Fibroblast of skin of right biceps (primary cell): ENCODE measurements at places on chromosomes 7 and 10.

GRCh38 chr7:131774419-131775220, 218.2 kb upstream of the PODXL start:
- DNase-seq = peak; percentile 0

- DNase-seq = no peak
Measured at GRCh38 chr10:133474665-133475424, 21.1 kb downstream of the SCART1 start.

- no peak for DNase-seq
Measured at GRCh38 chr10:130141878-130142277, 5.7 kb downstream of the GLRX3 start.

DNA sequence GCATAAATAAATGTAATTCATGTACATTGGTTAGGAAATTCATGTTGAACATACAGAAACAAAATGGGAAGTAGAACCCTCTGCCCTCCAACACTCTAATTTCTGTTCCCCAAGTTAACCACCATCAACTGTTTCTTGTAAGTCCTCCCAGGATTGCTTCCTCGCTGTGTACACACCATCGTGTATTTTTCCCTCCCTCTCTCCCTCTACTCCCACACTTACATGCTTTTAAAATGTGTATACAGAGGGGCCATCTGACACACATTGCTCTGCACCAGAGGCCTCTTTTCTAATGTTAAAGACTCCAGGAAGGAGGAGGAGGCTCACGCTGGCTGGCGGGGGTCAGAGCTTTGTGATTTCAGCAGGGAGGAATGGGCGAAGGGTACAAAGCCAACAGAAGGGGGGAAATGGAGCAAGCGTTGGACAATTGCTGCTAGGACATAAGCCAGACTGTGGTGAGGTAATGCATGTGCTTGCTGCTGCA, 1.9 kb upstream of the EPHA1 start:
- peak; percentile 62 for DNase-seq

GRCh38 chr10:91944880-91945630, 21.5 kb downstream of the BTAF1 start:
- peak; percentile 78 for DNase-seq

GRCh38 chr7:137932881-137933269, 69.0 kb downstream of the CREB3L2 start:
- DNase-seq = peak; percentile 82

GRCh38 chr10:119845656-119846055, 27.0 kb downstream of the MCMBP start:
- DNase-seq = no peak

GRCh38 chr10:77782328-77783061, 144.1 kb downstream of the DLG5 start:
- DNase-seq = no peak

- DNase-seq = no peak
Measured at GRCh38 chr10:34313353-34313752, 501.7 kb downstream of the PARD3 start.

GRCh38 chr7:4713183-4713784, 31.2 kb downstream of the FOXK1 start:
- DNase-seq = peak; percentile 21

DNA sequence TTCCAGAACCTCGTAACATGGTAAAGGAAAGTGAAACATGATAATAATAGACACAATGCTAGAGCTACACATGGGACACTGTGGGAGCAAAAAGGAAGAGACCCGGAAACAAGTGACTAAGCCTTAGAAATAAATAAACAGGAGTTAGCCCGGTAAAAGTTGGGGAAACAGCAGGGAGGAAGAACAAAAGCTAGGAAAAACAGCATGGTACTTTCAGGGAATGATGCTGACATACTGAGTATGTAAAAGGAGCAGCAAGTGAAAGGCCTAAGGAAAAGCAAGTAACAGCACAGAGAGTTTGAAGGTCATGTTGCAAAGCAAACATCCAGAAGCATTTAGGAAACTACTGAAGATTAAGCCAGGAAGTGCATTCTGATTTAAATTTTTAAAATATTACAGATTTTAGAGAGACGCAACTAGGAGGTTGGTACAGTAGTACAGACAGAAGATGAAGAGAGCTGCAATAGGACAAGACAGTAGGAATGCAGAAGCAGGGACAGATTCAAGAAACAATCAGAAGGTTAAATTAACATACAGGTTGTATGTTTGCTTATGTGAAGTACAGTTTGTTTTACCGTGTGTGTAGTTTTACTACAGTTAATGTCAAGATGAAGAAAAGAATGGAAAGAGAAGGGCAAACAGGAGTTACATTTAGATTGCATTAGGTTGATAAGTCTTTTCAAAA, 63.7 kb downstream of the ARHGAP12 start:
- no peak for DNase-seq

GRCh38 chr7:80838643-80839042, 80.2 kb downstream of the SEMA3C start:
- DNase-seq = no peak

GRCh38 chr7:143381427-143382125, 431 bp downstream of the ZYX start:
- DNase-seq = peak; percentile 85

DNA sequence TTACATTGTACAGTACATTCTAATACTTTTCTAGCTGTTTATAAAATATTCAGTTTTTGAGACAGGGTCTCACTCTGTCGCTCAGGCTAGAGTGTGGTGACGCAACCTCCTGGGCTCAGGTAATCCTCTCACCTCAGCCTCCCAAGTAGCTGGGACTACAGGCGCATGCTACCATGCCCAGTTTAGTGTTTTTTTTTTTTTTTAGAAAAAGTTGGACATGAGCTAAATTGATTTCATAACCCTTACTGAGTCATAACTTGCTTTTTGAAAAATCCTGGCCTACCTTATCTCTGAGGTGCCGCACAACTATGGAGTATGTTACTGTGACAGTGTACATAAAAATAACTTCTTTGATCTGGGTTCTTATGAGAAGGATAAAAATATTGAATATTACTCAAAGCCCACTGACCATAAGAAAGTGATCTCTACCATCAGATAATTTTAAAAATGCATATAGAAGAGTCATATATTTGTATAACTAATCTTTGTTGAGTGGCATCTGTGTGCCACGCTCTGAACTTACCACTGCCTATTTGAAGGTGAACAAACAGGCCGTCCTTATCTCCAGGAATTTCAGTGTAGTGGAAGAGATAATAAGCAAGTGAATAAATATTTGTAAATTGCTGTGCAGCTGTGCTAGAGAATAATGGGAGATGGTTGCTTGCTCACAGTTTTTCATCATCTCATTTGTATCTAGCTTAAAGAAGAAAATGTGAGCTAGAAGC, 73.2 kb downstream of the PPP1R9A start:
- no peak for DNase-seq

GRCh38 chr10:98528166-98528804, 81.5 kb upstream of the HPS1 start:
- DNase-seq = peak; percentile 78

DNA sequence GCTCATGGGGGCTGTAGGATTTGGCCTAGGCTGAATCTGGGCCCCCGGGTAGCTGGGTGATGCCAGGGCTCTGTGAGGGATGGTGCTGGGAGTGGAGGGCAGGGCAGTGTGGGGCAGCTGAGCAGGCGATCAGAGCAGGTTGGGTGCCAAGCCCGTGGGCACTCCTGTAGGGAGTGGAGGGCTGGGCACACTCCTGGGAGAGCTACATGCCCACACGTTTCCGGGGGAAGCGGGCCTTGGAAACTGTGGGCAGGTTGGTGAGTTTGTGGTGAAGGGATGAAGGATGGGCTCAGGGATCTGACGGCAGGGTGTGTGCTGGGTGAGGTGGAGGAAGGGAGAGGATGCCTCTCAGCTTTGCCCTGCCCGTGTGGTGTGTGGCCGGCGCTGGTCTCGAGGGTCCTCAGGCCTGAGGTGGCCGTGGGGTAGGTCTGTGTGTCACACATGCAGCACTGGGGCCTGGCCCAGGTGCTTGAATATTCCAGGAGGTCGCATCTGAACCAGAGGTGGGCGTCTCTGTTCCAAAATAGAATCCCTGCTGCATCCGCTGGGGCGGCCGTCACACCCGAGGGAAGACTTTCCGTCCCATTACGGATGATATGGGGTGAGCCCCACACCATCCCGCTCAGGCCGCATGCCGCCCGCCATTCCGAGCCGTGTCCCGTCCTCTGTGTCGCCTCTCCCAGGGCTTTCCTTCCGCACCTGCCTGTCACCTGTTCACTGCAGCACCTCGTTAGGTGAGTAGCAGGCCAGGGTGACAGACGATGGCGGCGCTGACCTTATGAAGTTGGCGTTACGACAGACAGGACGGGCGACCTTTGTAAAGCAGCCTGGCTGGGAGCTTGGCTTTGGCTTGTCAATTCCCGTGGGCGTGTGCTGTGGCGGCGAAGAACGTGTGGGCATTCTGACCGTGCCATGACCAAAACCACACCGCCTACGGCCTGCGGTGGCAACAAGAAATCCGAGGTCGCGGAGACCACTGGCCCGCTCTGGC, 143.6 kb downstream of the ACTR3B start:
- DNase-seq = no peak

DNA sequence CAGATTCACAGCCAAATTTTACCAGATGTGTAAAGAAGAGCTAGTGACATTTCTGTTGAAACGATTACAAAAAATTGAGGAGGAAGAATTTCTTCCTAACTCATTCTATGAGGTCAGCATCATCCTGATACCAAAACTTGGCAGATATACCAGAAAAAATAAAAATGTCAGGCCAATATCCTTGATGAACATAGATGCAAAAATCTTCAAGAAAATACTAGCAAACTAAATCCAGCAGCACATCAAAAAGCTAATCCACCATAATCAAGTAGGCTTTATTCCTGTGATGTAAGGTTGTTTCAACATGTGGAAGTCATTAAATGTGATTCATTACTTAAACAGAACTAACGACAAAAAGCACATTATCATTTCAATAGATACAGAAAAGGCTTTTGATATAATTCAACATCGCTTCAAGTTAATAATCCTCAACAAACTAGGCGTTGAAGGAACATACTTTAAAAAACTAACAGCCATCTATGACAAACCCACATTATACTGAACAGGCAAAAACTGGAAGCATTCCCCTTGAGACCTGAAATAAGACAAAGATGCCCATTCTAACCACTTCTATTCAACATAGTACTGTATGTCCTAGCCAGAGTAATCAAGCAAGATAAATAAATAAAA, 807.7 kb upstream of the ZWINT start:
- no peak for DNase-seq

- DNase-seq = no peak
Measured at GRCh38 chr7:88307823-88308222, 1.1 kb upstream of the STEAP4 start.

DNA sequence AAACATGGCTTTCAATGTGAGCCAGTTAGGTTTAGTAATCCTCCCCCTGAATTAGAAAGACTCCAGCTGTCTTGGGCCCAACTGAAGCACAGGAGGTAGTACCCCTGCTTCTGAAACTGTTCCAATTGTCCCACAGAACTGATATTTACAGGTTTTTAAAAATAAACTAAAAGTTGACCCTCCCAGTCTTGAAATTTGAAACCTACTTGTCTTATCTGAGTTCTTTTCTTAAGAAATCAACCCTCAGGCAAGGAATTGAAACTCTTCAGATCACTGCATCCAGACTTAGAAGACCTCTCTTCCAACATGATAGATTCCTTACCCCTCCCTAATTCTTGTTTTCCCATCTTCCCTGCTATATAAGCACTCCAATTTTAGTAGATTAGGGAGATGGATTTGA, 13.3 kb upstream of the ARHGAP21 start:
- no peak for DNase-seq

DNA sequence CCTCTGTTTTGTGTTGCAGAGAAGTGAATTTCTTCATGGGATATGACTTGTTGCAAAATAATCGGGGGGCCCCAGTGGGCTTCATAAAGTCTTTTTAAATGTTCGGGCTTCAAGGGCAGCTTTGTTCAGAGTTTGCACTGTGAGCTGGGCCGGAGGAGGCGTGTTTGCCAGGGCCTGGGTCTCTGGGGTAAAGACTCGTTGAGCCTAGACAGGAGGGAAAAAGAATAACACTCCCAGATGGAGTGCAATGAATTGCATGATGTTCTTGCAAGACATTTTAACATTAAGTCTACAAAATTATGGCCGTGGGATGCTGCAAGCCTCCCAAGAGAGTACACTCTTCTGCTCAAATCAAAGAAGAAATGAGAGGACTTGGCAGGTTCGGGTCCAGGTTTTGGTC, 23.6 kb downstream of the BMPER start:
- DNase-seq = no peak

DNA sequence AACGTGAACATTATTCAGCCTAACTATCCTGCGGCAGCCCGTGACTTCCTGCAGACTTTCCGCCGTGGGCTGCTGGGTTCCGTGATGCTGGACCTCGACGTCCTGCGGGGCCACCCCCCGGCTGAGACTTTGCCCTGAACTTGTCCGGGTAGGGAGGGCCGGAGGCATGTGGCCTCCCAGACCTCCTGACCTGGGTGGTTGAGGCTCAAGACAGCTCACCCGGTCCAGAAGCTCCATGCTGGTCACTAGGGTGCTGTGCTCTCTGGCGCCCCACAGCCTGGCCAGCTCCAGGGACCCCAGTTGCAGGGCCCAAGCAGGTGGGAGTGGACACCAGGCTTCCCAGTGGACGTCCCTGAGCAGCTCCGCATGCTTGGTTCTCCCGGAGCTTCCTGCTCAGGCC, 4.4 kb downstream of the SPRN start:
- DNase-seq = no peak

DNA sequence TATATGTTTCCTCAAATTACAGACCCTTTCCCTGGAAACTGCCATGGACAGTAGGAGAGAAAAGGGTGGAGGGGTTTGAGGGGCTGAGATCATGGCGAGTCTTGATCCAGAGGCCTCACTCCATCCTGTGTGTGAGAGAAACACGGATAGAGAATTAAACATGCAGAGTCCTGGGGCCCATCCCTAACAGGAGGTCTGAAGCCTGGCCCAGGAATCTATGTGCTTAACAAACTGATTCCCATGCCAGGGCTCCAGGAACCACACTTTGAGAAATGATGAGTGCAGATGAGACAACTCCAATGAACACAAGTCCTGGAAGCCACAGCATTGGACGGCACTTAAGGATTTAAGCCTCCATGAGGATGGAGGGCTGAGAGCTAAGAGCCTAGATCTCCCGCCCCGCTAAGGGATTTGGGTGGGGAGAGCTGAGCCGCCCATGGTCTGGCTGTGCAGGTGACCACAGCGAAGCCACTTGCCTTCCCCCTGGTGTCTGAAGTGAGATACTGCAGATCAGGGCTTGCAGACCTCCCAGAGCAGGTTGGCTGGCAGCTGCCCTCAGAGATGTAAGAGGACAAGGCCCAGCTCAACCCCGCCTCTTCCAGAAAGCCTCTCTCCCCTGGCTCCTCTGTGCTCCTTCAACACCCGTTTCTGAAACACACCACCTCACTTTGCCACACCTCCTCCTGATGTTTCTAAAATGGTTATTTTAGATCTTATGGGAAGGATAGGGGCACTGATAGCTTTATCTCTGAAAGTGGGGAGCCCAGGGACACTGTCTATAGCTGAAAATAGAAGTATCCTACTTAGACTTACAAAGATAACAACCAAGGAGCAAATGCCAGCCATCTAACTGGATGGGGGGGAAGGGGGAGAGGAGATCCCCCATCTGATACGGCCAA, 24.8 kb upstream of the EIF5AL1 start:
- peak; percentile 67 for DNase-seq

GRCh38 chr7:72538856-72539255, 126.7 kb upstream of the CALN1 start:
- no peak for DNase-seq
